Right ventricle myocardium superior (tissue), 1 donor: ENCODE measurements at places on chromosomes 3 and 15. TPM values are rescaled to one million over a fixed set of nuclear protein-coding genes. Genes with fewer than 3 reads are reported as not detected.

- no peak for DNase-seq
Observed at GRCh38 chr3:39637807-39638206, 170.3 kb downstream of the MOBP start.

GRCh38 chr3:73177827-73178226 lies 116.4 kb downstream of the EBLN2 start:
- no peak for DNase-seq

DNA sequence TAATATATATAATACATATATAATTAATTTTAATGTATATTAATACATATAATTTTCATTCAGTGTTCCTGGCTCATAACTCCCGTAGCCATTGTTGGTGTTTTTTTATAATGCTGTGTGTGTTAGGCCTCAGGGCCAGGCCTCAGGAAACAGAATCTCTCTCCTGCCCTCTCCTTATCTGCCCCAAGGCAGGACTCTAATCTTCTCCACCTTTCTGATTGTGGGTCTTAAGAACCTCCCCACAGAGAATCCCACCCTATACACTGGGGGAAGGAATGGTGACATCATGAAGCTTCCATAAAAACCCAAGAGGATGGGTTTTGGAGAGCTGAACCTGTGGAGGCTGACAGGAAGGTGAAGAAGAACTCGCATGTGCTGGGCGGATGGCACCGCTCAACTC lies 4.0 kb upstream of the FMN1 start:
- no peak for DNase-seq

DNA sequence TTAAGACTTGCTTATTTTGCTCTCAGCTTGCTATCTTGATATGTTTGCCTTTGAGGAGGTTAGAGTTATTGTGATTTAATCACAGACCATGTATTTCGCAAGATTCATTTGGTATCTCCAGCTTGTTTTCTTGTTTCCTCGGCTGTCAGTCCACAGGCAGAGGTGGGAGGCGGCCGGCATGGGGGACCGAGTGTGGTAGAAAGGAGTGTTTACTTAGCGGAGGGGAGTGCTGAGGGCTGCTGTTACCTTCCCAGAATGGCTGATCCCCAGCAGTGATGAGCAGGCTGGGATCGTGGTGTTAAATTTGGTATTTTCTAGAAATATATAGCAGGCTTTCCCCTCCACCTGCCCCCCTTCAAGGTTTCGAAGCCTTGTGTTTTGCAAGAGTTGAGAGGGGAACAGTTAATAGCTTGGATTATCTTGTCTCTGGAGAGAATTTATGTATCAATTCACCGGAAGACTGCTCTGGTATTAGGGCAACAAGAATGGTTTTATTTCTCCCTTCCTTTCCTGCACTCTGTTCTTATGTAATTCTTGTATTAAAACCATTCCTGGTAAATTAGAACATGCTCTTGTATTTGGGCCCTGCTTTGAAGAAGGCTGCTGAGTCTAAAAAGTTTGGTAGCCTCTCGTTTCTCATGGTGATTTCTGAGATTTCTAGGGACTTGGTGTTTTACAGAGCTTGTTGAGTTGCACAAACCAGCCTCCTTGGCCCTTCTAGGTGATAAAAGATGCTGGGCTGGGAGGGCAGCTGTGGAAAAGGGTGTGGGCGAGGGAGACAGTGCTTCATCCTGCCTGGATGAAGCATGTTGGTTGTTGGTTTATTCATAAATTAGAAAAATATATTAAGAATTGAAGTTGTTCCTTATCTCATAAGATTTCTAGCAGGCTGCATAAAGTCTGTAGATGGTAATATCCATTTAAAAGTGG lies 151.4 kb downstream of the IGF1R start:
- no peak for DNase-seq

The SCG3 gene
- not detected for total RNA-seq

GRCh38 chr3:192905980-192906678 lies 11.5 kb downstream of the MB21D2 start:
- no peak for DNase-seq

GRCh38 chr15:100661156-100661555 lies 58.8 kb downstream of the ASB7 start:
- no peak for DNase-seq

DNA sequence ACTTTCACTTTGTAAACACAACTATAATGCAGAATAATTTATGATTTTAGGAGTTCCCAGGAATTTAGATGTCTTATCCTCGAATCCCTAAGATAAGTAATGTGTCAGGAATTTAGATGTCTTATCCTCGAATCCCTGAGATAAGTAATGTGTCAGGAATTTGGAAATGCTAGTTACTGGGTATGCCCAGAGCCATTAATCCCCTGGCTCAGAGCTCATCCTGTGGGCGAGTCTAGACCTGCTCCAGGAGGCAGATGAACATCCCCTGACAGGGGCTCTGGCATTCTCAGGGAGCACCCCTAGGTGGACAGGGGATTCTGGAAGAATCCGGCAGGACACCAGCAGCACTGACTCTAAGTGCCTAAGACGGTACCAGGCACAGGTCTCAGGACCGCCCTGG lies 163.3 kb downstream of the ARRDC4 start:
- DNase-seq = no peak

GRCh38 chr3:47162697-47163168 lies 1.2 kb downstream of the SETD2 start:
- no peak for DNase-seq

- peak; percentile 52 for DNase-seq
Observed at GRCh38 chr15:25830844-25831451, 32.2 kb downstream of the ATP10A start.

GRCh38 chr3:80018375-80018774 lies 250.6 kb upstream of the ROBO1 start:
- DNase-seq = no peak

DNA sequence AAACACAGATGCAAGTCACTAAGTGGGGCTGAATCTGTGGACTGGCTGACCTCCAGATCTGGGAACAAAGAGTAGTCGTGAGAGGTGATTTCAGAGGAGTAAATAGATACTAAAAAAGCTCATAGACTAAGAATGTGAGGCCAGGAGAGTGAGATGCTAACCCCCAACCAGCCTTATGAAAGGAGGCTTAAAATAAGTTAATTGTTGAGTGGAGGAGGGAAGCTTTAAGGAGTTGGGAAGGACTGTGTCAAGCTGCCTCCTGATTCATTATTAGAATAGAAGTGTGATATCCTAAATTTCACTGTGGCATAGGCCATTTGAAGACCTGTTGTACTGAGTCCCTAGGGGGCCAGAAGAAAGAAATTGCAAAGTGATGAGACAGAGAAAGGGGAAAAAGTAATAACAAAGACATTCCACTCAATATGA lies 107.6 kb downstream of the RBPMS2 start:
- no peak for DNase-seq

- no peak for DNase-seq
Observed at GRCh38 chr15:39321977-39322376, 258.9 kb upstream of the THBS1 start.

- DNase-seq = no peak
Observed at GRCh38 chr3:118946449-118946848, 88.2 kb downstream of the IGSF11 start.

DNA sequence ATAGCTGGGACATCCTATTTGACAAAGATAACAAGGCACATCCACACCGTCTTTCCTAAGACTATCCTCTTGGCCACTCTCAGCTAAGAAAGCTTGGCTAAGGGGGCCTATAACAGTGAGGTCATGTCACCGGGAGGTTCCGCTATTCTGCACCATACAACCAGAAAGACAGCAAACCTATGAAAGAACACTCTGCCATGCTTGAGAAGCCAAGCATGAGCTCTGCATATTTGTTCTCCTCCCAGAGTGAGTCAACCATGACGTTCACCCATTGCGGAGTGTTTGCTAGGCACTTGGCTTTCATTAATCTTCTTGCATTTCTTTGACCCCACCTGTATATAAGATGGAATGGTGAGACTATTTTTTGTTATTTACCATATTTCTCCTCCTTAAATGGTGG lies 141.2 kb downstream of the GMNC start:
- DNase-seq = no peak

The GRK7 gene
- total RNA-seq = not detected

DNA sequence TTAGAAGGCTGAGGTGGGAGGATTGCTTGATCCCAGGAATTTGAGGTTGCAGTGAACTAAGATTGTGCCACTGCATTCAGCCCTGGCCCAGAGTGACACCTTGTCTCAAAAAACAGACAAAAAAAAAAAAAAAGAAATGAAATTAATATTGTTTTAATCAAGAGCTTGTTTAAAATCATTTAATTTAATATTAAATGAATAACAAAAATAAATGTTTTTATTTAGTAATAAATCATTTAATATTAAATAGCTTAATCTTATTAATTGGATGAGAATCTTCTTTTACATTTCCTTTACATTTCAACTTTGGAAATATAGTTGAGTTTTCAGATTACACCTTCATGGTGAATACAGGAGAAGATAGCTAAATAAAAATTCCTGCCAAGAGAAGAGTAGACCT lies 29.7 kb downstream of the TNIK start:
- DNase-seq = no peak

DNA sequence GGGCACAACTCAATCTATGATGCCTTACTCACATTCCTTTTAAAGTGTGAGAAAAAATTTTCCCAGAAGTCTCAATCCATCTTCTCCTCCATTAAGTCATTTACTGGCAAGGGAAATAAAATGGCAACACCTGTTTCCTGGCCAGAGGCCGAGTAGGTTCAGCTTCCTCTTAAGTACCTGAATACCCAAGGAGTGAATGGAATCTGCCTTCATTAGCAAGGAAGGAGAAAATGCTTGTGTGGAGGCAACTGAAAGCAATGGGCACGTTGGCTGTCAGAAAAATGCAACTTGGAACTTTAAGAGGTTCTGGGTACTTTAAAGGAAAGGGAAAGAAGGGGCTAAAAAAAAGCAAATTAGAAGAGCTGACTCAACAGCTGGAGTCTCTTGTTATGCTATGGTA lies 423.6 kb upstream of the ARL6 start:
- DNase-seq = no peak
